ENCODE measurements at places on chromosomes 4 and X.
A peak's percentile ranks its signal among the peaks of the same experiment; 100 is the strongest.

DNA sequence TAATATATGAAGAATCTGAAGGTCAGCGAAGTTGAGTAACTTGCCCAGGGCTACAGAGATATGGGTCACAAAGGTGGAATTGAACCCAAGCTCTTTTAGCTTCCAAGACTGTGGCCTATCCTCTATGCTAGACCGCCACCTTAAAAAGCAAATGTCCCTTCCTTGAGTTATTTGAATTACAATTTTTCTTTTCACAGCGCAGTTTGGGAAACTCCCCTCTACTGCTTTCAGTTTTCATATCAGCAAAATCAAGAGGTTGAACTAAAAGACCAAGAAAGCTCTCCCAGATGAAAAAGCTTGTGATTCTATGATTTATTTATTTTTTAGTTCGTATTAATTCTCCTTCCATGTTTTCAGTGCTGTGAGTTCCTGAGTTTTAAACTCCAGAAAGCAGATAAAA, 174.5 kb upstream of the C1QTNF7 start:
- no peak for DNase-seq

DNA sequence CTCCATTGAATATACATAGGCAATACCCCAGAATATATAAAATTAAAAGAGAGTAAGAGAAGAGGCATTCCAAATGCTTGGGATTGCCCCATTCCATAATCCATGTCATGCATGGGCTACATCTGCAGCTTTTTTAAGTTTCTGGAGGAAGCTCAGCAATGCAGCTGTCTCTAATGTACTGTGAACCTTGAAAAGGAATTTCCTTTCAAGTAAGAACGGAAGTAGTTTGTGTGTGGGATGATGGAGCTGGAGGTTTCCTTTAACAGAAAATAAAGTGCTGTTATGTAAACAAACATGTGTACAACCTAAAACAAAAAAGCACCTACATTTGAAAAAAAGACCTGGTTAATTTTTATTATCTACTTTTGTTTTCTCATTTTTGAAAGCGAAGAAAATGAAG, 303.5 kb downstream of the BMPR1B start:
- no peak for DNase-seq

GRCh38 chr4:61162116-61162515, 38.0 kb upstream of the ADGRL3 start:
- DNase-seq, result no peak

DNA sequence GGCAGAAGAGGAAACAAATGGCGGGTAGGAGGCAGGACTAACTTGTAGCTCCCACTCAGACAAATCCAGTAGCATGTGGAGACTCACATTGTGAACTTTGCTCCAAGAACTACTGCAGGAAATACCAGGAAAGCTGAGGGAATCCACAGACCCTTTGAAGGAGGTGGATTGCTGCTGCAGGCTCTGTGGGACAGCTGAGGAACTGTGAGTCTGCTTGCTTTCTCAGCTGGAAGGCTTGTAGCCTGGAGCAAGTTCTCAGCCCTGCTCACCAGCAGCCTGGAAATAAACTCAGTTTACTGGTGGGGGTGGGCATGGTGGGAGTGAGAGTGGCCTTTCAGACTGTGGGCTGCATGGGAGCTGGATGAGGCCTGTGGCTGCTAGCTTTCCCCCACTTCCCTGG, 16.0 kb downstream of the RTL3 start:
- DNase-seq, result no peak

DNA sequence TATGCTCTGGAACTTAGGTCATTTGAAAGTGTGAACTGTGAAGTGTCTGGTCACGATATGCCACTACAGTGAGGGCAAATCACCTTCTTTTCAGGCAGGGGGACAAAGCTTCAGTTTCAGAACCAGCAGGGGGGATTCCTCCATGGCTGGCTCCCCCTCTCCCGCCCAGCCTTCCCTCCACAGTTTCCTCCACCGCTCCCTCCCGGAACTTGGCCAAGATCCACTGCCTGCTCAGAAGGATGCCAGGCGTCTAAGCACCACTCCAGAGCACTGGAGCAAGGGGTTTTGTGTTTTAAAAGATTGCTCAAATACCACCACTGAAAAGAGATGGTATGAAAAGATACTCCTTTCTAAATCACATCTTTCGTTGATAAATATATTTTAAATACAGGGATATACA, 126.9 kb downstream of the ELOVL6 start:
- peak; percentile 31 for DNase-seq

- DNase-seq, result peak; percentile 39
Measured at GRCh38 chrX:129007631-129008030, 515.7 kb downstream of the SMARCA1 start.

DNA sequence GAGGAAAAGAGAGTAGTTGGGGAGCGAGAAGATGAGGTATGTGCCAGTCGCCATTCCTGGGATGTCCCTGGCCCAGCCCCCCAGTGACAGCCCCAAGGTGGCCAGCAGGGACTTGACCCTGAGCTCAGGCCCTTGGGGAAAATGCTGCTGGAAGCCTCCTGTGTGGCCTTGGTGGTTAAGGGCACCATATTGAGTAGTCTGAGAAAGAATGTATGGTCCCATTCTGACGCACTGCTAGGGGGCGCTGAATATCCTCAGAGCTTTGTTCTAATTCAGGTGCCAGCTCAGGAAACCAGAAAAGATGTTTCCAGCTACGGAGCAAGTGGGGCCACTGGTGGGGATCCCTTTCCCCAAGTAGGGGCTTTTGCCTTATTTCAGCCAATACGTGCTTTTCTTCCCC, 14.0 kb upstream of the UBA6 start:
- no peak for DNase-seq

DNA sequence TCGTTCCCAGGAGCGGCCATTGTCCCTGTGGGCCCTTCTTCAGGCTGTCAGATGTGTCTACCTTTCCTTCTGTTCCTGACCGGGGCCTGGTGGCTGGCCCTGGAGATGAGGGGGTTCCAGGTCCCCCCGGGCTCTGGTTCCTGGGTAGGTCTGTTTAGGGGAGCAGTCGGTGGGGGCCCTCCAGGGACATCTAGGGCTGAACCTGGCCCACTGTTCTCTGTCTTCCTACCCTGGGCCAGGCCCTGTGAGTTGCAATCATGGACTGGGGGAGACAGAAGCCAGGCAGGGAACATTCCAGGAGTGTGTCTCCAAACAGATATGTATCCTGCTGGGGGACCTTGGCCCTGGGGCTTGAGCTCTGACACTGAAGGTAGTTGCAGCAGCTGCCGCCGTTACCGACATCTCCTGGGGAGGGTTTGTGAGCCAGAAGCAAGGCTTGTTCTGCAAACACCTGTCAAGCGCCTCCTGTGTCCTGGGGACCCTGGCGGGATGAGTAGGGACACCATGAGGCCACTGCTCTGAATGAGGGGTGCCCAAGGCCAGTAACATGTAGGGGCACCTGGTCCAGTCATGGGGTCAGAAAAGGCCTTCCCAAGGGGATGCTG, 49.5 kb upstream of the ADRA2C start:
- DNase-seq, result no peak

DNA sequence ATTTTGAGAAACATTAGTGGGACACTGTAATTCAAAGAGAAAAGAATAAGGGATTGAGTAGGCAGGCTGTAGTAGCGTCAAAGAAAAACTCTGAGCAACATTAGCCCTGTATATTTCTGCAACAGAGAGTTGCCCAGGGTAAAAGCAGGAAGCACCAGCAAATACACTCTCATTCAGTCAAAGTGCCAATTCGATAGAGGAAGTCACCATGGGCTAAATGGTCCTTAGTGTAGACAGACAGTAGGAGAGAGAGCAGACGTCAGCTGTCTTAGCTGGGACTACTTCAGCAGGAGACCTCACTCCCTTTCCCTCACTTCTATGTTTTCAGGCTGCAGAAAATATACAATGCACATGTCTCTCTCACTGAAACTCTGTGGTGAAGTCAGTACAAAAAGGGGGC, 2073.8 kb upstream of the TENM3 start:
- no peak for DNase-seq

DNA sequence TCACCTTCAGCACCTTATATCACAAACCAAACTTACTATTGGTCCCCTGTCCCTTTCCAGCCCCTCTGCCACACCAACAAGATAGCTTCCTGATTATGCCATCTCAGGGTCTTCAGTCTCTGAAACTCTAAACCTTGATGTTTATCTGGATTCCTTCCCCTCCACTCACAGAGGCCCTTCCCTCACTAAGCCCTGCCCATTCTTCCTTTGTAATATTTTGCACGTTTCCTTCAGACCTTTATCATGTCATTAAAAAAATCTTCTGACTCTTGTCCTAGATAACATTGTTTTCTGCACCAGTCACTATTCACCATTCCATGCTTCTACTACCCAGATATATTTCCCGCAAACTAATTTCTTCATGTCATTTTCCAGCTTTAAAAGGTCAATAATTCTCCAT, 17.7 kb upstream of the CEP135 start:
- no peak for DNase-seq

- DNase-seq, result no peak
Measured at GRCh38 chr4:184648054-184648312, 1.3 kb downstream of the CASP3 start.
